DMS 273 treated with DMSO at 0.1 percent for 48 hours (cell line): ENCODE measurements at places on chromosomes 12 and 14.

GRCh38 chr14:62847168-62847567 lies 198.1 kb downstream of the KCNH5 start:
- no peak for DNase-seq

- no peak for DNase-seq
These were observed 182.7 kb downstream of the KICS2 start for GRCh38 chr12:64039281-64039871.

DNA sequence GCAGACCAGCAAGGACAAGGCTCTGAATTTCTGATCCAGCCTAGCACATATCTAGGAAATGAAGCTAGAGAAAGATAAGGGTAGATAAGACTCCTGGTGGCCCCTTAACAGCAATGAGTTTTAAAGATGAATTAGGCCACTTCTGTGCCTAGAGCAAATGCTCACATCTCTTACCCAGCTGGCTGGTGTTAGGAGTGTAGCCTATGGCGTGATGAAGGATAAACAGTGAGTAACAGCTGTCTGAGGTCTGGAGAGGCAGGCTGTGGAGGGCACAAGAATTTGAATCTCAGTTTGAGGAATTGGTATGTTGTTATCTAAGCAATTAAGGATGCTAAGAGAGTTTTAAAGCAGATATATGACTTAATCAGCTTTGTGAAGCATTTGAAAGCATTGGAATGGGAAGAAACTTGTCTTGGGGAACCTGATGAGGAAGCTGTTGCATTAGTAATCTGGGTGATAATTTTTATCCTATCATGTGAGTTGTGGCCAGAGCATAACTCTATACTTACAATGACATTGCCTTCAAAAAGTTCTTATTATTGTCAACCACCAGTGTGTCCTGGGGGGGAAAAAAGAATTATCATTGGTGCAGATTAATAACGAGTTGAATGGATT lies 161.8 kb downstream of the SRGAP1 start:
- peak; percentile 3 for DNase-seq

GRCh38 chr12:54195737-54196347 lies 7.1 kb upstream of the SMUG1 start:
- DNase-seq = no peak
